A549 treated with ZK216348 at 1 μM for 4 hours (cell line): ENCODE measurements at places on chromosomes 11 and 22. TPM values are rescaled to one million over a fixed set of nuclear protein-coding genes. Genes with fewer than 3 reads are reported as not detected.

Gene GRAP2
- total RNA-seq: not detected in 5 replicates

Gene ST13
- 152 to 216 TPM (median 168 TPM) in 5 replicates for total RNA-seq

Gene ANGPTL5
- 0.13 TPM in 1 of 5 replicates, not detected in the others for total RNA-seq

Gene DMC1
- 2.4 to 5.4 TPM (median 3.3 TPM) in 5 replicates for total RNA-seq

Gene LRRN4CL
- 0.09 to 0.25 TPM (median 0.14 TPM) in 3 of 5 replicates, not detected in the others for total RNA-seq

Gene LSP1
- 1.2 to 2.7 TPM (median 1.8 TPM) in 5 replicates for total RNA-seq

Gene GGT5
- total RNA-seq: 1.5 to 4.0 TPM (median 3.7 TPM) in 5 replicates

Gene WNT11
- total RNA-seq: 0.75 to 2.1 TPM (median 1.5 TPM) in 5 replicates

Gene FGF19
- total RNA-seq: 0.09 to 0.14 TPM (median 0.10 TPM) in 4 of 5 replicates, not detected in the other

Gene CCDC188
- not detected in 5 replicates for total RNA-seq

Gene SPDYC
- not detected in 5 replicates for total RNA-seq

Gene CHST1
- total RNA-seq: 1.3 to 1.9 TPM (median 1.6 TPM) in 5 replicates

Gene HTR3B
- total RNA-seq: not detected in 5 replicates

Gene SCN3B
- 0.08 to 0.31 TPM (median 0.13 TPM) in 5 replicates for total RNA-seq

Gene KRTAP5-10
- total RNA-seq: not detected in 5 replicates

Gene RNF26
- 24.5 to 40.8 TPM (median 39.0 TPM) in 5 replicates for total RNA-seq

Gene THY1
- 12.5 to 15.2 TPM (median 13.7 TPM) in 5 replicates for total RNA-seq

Gene MPZL2
- total RNA-seq: 0.08 to 0.24 TPM (median 0.20 TPM) in 3 of 5 replicates, not detected in the others

Gene TEX12
- not detected in 5 replicates for total RNA-seq

Gene PKNOX2
- total RNA-seq: not detected in 5 replicates

Gene SYNGR1
- total RNA-seq: 6.1 to 13.5 TPM (median 11.4 TPM) in 5 replicates

Gene PRG2
- total RNA-seq: not detected in 5 replicates

Gene TSG101
- 90.6 to 126 TPM (median 110 TPM) in 5 replicates for total RNA-seq

Gene PIK3IP1
- 0.58 to 1.1 TPM (median 0.90 TPM) in 5 replicates for total RNA-seq

Gene PYGM
- 0.36 to 0.73 TPM (median 0.39 TPM) in 5 replicates for total RNA-seq

Gene GRM5
- total RNA-seq: not detected in 5 replicates

Gene SLC22A6
- not detected in 5 replicates for total RNA-seq

Gene PGM2L1
- total RNA-seq: 6.7 to 20.1 TPM (median 15.4 TPM) in 5 replicates

Gene MOGAT2
- total RNA-seq: not detected in 5 replicates

Gene ARHGAP8
- total RNA-seq: 1.2 to 2.0 TPM (median 1.4 TPM) in 5 replicates

Gene TEX54
- total RNA-seq: not detected in 5 replicates

Gene ROM1
- total RNA-seq: 3.5 to 4.8 TPM (median 4.4 TPM) in 5 replicates

Gene ZBTB16
- total RNA-seq: 0.15 to 0.56 TPM (median 0.32 TPM) in 4 of 5 replicates, not detected in the other

Gene MRPL17
- 81.5 to 138 TPM (median 96.2 TPM) in 5 replicates for total RNA-seq

Gene SLC22A25
- total RNA-seq: not detected in 5 replicates

Gene HORMAD2
- total RNA-seq: not detected in 5 replicates

Gene MS4A15
- total RNA-seq: not detected in 5 replicates

Gene KRTAP5-2
- total RNA-seq: not detected in 5 replicates

Gene OR8G5
- total RNA-seq: not detected in 5 replicates

Gene TSPAN18
- total RNA-seq: 1.9 to 3.6 TPM (median 2.9 TPM) in 5 replicates

Gene RIC3
- 1.8 to 3.7 TPM (median 2.9 TPM) in 5 replicates for total RNA-seq

Gene SAMM50
- total RNA-seq: 41.1 to 48.9 TPM (median 46.7 TPM) in 5 replicates

Gene STK33
- 3.1 to 7.2 TPM (median 4.0 TPM) in 5 replicates for total RNA-seq

Gene NXPE2
- not detected in 5 replicates for total RNA-seq

Gene DCHS1
- total RNA-seq: 0.05 to 0.13 TPM (median 0.10 TPM) in 5 replicates

Gene MS4A6E
- not detected in 5 replicates for total RNA-seq

Gene SHISA8
- 0.14 to 0.29 TPM (median 0.29 TPM) in 3 of 5 replicates, not detected in the others for total RNA-seq

Gene DENND5A
- total RNA-seq: 41.6 to 52.5 TPM (median 43.4 TPM) in 5 replicates

Gene HEPN1
- not detected in 5 replicates for total RNA-seq

Gene OR10D3
- total RNA-seq: not detected in 5 replicates

Gene MYEOV
- 97.8 to 134 TPM (median 127 TPM) in 5 replicates for total RNA-seq

Gene PARVG
- not detected in 5 replicates for total RNA-seq
